ENCODE measurements at places on chromosomes 11 and 22.

GRCh38 chr22:16973591-16974297 is 34.3 kb downstream of the GAB4 start:
- DNase-seq, result no peak

DNA sequence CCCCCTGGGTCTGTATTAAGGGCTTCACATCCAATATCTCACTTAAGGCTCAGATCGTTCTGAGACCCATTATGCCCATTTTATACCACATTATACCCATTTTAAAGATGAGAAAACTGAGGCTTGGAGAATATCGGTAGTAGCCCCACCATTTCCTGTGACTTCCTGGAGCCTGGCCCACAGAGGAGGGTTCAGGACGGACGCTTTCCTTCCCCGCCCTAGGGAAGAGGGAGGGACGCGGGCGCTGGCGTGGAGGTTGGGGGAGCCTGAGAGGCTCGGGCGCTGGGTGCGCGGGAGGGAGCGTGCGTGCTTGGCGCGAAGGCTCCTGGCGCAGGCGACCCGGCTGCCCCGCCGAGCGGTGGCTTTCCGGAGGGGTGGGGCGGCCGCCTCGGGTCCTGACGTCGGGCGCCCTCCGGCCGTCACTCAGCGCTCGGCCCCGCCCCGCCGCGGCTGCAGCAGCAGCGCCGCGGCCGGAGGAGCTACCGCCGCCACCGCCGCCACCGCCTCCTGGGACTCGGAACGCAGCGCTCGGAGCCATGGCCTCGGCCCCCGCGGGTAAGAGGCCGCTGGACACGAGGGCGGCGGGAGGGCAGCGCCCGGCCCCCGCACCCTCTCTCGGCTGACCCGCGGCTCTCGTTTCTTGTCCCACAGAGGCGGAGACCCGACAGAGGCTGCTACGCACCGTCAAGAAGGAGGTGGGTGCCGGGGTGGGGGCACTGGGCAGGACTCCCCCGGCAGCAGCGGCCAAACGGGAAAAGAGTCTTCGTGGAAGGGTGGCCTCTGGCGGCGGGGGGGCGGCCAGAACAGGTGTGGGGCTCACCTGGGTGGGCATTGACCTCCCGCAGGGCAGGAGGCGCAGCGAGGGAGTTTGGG is at the start of gene SGSM1:
Gene SGSM1 (plus strand): TSS at position 422 of the 873 bp plus-strand sequence. CDS start 115 bp downstream, at position 537.
- DNase-seq, result no peak

- DNase-seq, result no peak
Observed at GRCh38 chr11:2256293-2256913, 14.0 kb downstream of the ASCL2 start.

GRCh38 chr11:73185680-73186293 is 32.3 kb upstream of the P2RY2 start:
- DNase-seq, result no peak

GRCh38 chr22:48427731-48428211 is 1399.9 kb downstream of the BRD1 start:
- DNase-seq, result no peak

GRCh38 chr11:102664001-102664752 is 39.0 kb upstream of the MMP20 start:
- DNase-seq, result peak; percentile 29

DNA sequence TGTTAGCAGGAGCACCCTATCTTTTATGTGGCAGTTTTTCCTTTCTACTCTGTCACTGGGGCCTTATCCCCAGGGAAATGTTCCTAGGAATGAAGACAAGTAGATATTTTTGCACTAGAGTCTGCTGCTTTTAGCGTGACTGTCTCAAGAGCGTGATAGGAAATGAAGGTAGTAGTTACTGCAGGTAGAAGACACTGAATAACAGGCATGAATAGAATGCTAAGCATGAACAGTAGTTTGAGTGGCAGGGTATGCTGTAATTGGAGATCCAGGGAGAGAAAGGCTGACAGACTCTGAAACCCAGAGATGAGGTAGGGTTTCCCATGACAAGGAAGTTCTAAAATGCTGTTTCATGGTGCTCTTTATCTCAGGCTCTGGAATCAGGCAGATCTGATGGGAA is 475.1 kb downstream of the NELL1 start:
- no peak for DNase-seq

DNA sequence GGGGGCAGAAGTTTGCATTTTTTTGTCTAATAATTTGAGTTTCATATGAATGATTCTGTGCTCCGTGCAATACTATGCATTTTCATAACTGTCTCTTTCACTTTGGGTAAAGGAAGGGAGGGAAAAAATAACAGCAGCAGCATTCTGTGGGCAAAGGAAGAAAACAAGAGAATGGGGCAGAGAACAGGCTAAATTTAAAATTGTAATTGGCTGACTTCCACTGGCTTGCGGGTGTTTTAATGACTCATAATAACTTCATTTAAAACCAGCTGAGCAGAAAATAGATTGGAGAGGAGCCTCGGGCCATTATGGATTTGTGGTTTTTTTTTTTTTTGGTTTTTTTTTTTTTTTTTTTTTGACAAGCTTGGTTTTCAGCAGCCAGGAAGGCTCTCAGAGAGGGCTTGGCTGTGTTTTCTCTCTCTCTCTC is 107.4 kb downstream of the ZBTB16 start:
- peak; percentile 65 for DNase-seq

DNA sequence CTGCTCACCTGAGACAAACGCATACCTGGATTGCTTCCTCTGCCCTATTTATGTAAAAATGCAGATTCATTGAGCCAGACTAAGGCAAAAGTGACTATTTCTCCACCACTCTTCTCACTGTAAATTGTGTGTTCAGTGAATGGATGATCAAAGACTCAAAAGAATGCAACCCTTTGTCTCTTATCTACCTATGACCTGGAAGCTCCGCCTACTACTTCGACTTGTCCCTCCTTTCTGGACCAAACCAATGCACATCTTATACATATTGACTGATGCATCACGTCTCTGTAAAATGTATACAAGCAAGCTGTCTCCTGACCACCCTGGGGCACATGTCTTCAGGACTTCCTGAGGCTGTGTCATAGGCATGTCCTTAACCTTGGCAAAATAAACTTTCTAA is 418.0 kb upstream of the SYN3 start:
- no peak for DNase-seq

GRCh38 chr22:30210235-30210909 is 36.2 kb downstream of the LIF start:
- DNase-seq, result no peak

DNA sequence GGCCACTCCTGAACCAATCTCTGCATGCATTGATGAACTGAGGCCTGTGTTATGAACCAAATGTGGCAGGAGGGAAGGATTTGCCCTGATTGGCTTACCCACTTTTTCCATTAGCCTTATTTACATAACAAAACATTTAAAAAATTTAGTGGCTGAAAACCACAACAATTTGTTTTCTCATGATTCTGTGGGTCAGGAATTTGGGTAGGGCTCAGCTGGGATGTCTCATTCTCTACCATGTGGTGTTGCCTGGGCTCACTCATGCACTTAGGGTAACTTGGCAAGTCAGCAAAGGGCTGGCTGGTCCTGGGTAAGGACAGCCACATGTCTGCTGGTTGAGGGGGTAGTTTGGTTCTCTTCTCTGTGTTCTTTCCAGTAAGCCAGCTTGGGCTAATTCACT is 35.1 kb upstream of the CYP2R1 start:
- no peak for DNase-seq

GRCh38 chr11:11436715-11437313 is 83.8 kb upstream of the CSNK2A3 start:
- DNase-seq, result no peak

DNA sequence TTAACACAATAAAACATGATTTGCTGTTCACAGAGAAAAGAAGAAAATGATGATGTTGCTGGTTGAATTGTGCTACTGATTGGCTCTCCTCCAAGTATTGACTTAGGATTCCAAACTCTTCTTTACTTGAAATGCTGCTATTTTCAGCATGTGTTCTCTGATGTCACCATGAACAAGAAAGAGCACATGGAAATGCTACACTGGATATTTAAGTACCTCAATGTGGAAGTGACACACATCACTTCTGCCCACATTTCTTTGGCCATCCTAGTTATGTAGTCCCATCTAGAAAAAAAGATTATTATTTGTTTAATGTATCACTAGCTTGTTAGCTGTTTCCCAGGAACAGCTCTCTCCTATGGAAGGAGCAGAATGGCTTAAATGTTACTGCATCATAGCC is 27.2 kb downstream of the OR52B2 start:
- DNase-seq, result no peak

DNA sequence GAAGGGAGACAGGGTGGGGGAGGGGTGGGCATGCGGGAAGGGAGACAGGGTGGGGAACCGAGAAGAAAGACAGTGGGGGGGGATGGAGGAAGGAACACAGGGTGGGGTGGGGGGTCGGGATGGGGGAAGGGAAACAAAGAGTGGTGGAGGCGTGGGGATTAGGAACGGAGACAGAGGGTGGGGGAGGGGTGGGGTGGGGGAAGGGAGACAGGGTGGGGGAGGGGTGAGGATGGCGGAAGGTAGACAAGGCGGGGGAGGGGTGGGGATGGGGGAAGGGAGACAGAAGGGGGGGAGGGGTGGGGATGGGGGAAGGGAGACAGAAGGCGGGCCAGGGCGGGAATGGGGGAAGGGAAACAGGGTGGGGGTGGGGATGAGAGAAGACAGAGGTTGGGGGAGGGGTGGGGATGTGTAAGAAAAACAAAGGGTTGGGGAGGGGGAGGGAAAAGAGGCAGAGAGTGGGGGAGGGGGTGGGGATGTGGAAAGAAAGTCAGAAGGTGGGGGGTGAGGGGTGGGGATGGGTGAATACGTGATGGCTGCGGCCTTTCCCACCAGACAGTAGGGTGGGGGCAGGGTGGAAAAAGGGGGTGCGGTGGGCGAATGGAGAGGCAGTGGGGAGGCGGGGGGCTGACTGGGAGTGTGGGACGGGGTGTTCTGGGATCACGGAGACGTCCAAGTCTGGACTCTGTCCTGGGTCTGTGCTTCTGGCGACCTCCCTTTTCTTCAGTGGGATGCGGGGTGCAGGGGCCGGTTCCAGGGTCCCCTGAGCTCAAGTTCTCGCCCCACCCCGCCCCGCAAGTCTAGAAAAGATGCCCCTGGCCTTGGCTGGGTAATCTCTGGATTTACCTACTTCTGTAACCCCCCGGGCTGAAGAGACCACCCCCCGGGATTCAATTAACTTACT is 744 bp downstream of the PRAME start:
- no peak for DNase-seq

DNA sequence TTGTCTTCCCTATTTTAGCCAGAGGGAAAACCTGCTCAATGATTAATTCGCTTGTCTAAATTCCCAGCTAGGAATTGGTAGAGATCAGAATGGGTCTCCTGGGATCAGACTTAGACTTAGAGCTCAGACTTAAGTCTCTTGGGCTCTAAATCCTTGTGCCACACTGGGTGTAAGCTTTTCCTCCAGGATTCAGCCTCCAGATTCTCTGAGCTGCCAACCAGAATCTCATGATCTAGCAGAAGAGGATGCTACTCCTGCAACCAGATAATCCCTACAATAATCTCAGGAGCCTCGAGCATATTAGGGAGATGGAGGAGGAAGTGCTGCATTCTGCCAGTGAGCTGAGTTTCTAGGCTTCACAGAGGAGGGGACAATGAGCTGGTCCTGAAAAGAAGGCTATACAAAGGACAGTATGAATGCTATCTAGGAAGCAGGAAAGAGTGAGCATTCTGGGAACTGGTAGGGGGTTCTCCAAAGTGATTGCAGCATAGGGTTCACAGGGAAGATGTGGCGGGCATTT is 211.6 kb upstream of the SESN3 start:
- no peak for DNase-seq

DNA sequence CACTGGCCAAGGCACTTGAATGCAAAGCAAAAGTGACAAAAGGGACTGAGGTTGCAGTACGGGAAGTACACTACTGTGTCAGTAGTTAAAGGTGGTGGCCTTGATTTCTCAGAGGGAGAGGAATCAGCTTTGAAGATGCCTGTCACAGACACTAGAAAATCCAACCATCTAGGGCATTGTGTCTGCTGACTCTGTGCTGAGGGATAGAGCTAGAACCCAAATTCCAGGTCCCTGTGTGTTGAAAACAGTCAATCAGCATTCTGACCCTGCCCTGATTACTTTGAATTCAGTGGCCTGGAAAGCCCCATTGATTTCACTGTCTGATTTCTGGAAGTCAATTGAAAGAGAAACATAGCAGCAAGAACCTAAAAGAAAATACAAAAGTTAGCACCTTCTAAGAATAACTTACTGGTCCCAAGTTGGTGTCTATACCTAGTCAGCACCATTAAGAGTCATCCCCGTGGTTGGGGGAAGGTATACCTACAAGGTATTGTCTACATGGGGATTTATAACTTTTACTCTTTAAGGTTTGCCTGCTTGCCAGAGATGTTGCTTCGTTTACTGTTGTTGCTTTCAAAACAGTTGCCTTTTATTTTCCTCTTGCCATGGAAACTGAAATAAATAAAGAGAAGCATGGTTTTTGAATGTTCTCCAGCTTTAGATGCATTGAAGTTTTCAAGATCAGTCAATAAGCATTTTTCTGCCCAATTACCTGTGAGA is 97.3 kb downstream of the PDHX start:
- no peak for DNase-seq

GRCh38 chr11:111644922-111645321 is 42.7 kb downstream of the SIK2 start:
- DNase-seq, result no peak

DNA sequence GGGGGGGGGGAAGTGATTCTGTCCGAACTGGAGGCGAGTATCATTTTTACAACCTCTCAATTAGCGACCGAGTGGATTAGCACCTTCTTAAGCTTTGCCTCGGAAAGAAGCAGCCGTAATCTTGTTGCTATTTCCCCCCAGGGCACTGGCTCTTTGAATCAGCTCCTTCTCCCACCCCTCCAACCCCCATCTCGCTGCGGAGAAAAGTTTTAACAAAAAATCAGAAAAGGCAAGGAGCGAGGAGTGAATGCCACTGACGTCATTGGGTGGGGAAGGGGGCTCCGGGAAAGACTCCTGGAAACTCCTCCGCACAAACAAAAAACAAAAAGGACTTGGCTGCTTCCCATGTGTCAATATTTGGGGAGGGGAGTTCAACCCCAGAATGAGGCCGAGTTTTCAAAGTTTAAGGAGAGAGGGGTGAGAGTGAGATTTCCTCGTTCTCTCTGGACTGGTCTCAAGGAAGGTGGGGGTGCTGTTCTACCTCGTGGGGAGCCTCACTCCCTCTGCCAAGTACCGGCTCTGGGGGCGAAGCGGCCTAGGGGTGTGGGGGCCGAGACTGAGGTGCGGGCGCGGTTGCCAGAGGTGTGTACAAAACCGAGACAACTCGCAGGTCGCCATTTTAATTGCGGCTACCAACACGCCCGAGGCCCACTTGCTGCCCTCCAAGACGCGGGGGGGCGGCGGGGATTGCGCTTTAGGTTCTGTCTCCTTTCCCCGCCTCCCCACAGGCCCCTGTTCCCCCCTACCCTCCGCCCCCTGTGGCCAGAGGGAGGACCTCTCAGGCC is 2.5 kb upstream of the PAX6 start:
- DNase-seq, result no peak

GRCh38 chr22:33018232-33018864 is 39.8 kb downstream of the SYN3 start:
- peak; percentile 54 for DNase-seq

DNA sequence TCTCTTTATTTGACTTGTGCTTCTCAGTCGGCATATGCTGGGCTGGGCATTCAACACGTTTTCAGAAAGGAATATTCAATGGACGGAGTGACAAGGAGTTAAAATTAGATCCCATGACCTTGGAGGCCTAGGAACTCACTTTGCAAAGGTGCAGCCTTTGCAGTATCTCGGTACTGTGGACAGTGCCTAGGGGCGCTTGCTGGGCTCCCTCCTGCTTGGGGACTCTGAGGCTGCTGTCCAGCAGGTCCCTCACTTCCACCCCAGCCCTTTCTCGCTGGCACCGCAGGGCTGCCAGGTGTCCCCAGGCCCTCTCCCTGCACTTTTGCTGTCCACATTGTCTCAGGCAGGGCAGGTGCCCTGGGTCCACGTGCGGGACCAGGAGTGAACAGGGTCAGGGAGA is 255.5 kb upstream of the B3GAT1 start:
- DNase-seq, result no peak

GRCh38 chr11:13007182-13008060 is 1.7 kb upstream of the RASSF10 start:
- no peak for DNase-seq

All from Kasumi-1 (cell line).